ENCODE measurements at places on chromosomes 5 and 9. TPM values are rescaled to one million over a fixed set of nuclear protein-coding genes. Genes with fewer than 3 reads are reported as not detected.

TLX3 gene
- total RNA-seq = not detected

DNA sequence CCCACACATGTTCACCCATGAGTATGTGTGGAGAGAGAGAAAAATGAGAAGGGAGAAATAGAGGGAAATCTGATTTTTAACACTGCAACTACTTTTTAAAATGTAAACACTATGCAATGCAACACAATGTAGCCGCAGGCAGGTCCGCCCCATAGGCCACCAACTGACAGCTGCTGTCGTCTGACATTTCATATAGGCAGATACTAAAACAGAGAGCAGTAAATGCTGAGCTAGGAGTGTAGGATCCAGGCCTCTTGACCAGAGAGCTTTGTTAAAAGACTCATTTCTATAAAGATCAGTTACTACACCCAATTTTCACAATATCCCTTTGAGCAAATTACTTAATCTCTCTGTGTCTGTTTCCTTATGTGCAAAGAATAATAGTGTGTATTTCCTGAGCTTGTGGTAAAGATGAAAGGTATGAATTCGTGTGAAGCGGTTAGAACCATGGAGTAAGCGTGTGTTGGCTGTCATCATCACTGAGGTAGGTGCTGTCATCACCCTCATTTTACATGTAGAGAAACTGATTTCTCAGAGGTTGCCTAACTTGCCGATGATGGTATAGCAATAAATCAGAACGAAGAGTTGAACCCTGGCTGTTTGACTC lies 55.2 kb upstream of the PDE8B start:
- DNase-seq = no peak

GRCh38 chr9:99925541-99925940 lies 19.1 kb downstream of the STX17 start:
- DNase-seq = no peak

EXD3 gene
- total RNA-seq = 27.0 TPM

GFI1B gene
- total RNA-seq = 3.3 TPM

DNA sequence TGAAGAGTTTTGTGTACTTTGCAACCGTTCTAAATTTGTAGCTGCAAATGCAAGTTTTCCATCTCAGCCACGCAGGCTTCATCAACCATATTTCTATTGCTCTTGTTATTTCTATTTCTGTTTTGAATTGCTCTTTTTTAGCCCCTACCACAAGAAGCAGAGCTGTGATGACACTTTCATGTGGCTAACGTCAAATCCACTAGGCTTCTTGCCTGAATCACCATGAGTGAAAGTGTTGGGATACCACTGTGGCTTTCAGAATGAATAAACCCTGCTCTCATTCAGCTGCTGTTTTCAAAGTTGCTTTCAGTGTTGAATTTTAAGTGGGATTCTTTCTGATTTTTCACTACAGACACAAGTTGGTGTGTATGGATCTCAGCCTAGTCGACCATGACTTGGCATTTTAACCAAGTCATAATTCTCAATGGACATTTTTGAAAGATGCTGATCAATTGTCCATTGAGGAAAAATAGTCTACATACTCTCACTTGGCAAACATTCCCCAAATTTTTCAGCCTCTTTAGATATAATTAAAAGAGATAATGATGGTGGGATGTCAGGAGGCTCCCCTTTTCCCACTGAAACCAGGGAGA lies 41.0 kb upstream of the MTAP start:
- no peak for DNase-seq

PCDHA3 gene
- total RNA-seq = not detected

All from OCI-LY7 (cell line).